ENCODE measurements at places on chromosomes 4 and X. TPM values are rescaled to one million over a fixed set of nuclear protein-coding genes. Genes with fewer than 3 reads are reported as not detected.
A peak's percentile ranks its signal among the peaks of the same experiment; 100 is the strongest.

- DNase-seq, result no peak
Measured at GRCh38 chr4:34158878-34159277, 2085.4 kb downstream of the ARAP2 start.

Gene GBA3
- not detected for total RNA-seq

GRCh38 chr4:180913750-180914149 lies 1329.5 kb upstream of the TENM3 start:
- no peak for DNase-seq

Gene TNIP3
- 0.63 TPM for total RNA-seq

DNA sequence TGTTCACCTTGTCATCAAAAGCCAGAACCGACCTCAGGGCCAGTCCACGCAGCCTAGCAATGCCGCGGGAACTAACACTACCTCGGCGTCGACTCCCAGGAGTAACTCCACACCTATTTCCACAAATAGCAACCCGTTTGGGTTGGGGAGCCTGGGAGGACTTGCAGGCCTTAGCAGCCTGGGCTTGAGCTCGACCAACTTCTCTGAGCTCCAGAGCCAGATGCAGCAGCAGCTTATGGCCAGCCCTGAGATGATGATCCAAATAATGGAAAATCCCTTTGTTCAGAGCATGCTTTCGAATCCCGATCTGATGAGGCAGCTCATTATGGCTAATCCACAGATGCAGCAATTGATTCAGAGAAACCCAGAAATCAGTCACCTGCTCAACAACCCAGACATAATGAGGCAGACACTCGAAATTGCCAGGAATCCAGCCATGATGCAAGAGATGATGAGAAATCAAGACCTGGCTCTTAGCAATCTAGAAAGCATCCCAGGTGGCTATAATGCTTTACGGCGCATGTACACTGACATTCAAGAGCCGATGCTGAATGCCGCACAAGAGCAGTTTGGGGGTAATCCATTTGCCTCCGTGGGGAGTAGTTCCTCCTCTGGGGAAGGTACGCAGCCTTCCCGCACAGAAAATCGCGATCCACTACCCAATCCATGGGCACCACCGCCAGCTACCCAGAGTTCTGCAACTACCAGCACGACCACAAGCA lies 898 bp downstream of the UBQLN2 start:
- peak; percentile 76 for DNase-seq

DNA sequence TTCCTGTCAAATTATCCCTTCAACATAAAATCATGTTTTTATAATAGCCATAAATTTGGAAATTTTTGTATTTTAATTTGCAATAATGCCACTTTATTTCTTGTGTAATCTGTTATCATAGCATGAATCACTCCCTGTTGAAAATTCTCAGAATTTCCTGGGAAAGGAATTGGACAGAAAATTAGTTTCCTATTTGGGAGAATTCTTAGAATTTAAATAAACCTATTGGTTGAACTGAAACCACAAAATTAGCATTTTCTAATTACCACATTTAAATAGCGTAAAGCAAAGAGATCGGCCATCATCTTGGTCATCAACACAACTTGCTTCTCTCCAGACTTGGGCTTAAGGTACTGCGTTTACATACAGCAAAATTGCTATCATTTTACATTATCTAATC lies at the start of gene CSN1S1:
Gene CSN1S1 (plus strand): TSS at position 301 of the 400 bp plus-strand sequence. CDS start 1,488 bp downstream, outside the sequence.
- DNase-seq, result no peak

GRCh38 chr4:113179996-113180395 lies 130.5 kb downstream of the ANK2 start:
- no peak for DNase-seq

DNA sequence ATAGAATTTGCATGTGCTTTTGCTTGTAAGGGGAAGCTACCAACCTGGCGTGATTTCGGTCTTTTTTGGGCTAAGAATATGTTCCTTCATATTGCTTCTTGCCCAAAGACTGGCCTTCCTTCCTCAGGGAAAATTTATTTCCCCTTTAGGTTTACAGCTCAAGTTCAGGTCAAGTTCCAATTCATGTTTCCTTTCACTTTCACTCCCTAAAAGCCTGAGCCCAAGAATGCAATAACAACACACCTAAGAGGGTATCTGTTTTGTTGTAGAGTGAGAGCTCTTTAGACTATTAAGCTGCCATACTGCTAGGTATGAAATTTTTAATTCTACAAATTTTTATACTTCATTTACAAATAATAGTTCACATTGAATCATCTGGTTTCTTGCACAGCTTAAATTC lies 299.6 kb downstream of the TLL1 start:
- DNase-seq, result no peak

Gene TENM3
- total RNA-seq, result not detected

- DNase-seq, result no peak
Measured at GRCh38 chr4:39452153-39452859, 6.4 kb downstream of the RPL9 start.

DNA sequence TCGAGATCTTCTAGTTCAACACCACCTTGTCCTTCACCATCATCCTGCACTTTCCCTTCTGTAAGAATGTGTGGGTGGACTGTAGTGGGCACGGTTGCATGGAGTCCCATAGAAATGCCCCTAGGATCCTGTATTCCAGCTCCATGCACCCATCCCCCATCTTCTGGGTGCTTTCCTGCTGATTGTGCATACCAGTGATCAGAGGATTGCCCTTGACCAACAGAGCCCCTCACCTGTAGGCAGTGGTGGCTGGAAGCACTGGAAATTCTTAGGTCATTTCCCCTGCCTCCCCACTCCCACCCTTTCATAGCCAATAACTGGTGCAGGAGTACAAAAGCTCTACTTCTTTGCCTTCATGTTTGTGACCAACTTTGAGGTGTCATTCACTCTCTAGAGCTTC lies 213.4 kb upstream of the ARSJ start:
- no peak for DNase-seq

GRCh38 chrX:10367406-10367805 lies 210.6 kb downstream of the CLCN4 start:
- DNase-seq, result no peak

Data from PC-9 (cell line).